Activated effector memory CD4-positive, alpha-beta T cell treated with anti-CD3 and anti-CD28 coated beads, Interleukin-2, amount 50 U/mL, for 16 hours (primary cell): ENCODE measurements at places on chromosomes 5 and 9.
A peak's percentile ranks its signal among the peaks of the same experiment; 100 is the strongest.

GRCh38 chr5:105330185-105330584, 1767.6 kb upstream of the NUDT12 start:
- no peak for DNase-seq

DNA sequence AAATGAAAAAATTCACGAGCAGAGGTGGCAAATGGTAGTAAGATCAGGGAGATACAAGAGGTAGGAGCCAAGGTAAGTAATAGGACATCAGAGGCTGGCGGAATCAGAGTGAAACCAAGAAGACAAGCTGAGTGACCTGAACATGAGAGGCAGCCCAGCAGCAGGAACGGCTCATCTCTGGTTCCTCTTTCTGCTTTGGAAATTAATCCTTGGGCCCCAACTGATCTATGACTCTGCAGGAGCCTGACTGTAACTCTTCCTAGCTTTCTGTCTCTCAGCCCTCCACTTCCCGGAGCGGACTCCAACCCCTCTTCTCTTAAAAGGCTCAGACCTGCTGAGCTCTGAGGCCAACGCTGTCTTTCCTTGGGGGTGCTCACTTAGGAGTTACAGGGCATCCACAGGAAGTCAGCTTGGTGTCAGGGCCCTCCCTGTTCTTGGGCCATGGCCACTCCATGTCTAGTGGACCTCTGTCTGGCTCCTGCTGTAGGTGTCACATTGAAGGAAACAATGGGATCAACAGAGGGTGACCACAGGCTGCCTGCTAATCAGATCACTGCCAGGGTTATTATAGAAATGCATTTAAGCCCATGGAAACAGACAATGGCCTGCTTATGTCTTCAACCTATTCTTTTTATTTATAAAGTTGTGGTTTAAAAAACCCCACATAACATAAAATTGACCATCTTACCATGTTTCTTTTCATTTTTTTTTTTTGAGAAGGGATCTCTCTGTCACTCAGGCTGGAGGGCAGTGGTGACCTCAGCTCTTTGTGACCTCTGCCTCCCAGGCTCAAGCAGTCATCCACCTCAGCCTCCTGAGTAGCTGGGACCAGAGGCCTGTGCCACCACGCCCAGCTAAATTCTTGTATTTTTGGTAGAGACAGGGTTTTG, 22.5 kb upstream of the SHB start:
- DNase-seq, result peak; percentile 19

GRCh38 chr9:113979343-113980127, 98.6 kb downstream of the AMBP start:
- no peak for DNase-seq

DNA sequence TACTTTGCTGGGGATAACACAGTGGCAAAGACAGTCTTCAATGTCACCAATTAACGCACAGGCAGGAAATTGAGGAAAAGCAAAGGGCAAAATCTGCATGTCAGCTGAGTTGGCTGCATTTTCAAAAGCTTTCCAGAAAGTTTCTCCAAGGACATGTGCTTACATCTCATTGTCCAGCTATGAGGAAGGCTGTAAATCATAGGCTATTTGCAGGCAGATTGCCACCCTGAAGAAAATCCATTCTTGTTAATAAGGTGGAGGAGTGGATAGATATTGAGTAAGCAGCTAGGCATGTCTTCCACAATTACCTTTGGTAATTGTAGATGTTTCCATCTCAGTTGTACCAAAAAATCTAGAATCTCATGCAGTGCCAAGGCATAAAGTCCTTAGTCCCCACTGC, 278.0 kb upstream of the NUDT12 start:
- DNase-seq, result no peak

GRCh38 chr5:102664616-102665335, 90.3 kb upstream of the PAM start:
- DNase-seq, result no peak

DNA sequence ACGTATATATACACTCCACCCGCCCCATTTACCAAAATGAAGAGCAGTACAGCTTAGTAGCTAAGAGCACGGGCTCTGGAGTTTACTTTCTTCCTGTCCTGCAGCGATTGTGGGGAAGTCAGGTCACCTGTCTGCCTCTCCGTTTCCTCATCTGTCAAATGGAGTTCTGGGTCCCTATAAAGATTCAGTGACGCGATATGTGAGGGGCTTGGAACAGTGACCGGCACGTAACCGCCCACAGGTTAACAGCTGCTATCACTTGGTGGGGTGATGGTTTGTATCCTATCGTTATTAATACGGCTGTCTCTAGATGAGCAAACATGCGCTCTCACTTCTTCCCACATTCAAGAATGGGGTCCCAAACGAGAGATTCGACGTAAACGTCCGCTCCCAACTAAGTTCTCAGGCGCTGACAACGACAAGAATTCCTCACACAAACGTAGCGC, 426 bp downstream of the FAM114A2 start:
- DNase-seq, result peak; percentile 74

GRCh38 chr5:2136728-2137333, 254.1 kb upstream of the IRX4 start:
- no peak for DNase-seq

GRCh38 chr9:109399258-109399767, 78.5 kb upstream of the EPB41L4B start:
- no peak for DNase-seq

- no peak for DNase-seq
Measured at GRCh38 chr9:34267660-34268059, 61.4 kb downstream of the KIF24 start.
